Heart right ventricle (tissue), 16 donors: ENCODE measurements at places on chromosomes 2 and 18. TPM values are rescaled to one million over a fixed set of nuclear protein-coding genes. Genes with fewer than 3 reads are reported as not detected.

GRCh38 chr2:231321556-231322334, 73.8 kb upstream of the B3GNT7 start:
- H3K4me3 ChIP-seq = no peak overlapping the region
- H3K36me3 ChIP-seq = no peaks in the 10 kb centered on the region
- peak overlapping the region; percentile 25 for H3K27ac ChIP-seq

GRCh38 chr2:18244845-18245244, 315.6 kb downstream of the RDH14 start:
- H3K4me1 ChIP-seq = no peaks in the 10 kb centered on the region
- no peaks in the 10 kb centered on the region for H3K36me3 ChIP-seq
- no peak overlapping the region for H3K4me3 ChIP-seq
- DNase-seq = no peak
- no peaks in the 10 kb centered on the region for H3K27me3 ChIP-seq
- H3K27ac ChIP-seq = no peak overlapping the region

DNA sequence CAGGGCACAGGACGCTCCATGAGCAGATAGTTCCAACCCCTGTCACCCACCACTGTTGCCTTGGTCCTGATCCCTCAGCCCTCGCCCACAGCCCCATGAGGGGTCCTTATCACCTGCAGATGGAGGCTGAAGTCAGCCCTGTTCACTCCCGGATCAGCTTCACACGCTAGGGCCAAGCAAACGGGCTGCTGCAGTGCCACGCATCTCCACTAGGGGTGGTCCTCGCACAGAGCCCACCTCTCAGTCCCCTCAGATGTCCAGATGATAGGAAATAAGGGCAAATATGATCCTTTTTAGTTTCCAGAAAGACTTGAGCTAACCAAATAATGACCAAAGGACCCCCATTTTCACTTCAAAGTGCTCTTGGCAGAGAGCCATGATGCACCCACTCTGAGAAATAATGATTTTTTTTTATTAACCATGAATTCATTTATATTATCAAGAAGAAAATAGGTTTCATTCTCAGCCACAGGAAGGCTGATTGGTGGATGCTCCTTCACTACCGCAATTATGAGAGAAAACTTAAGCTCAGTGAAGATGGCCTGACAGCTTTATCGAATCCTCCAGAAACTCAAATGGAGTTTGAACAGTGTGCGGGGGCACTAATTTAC, 71.9 kb upstream of the KLHL29 start:
- H3K4me3 ChIP-seq = no peak overlapping the region
- no peak overlapping the region for H3K27ac ChIP-seq
- peaks cover 8% of the 10 kb centered on the region for H3K27me3 ChIP-seq
- no peaks in the 10 kb centered on the region for H3K36me3 ChIP-seq

GRCh38 chr2:176931588-176932563, 280.7 kb upstream of the HNRNPA3 start:
- peaks cover 8% of the 10 kb centered on the region for H3K27me3 ChIP-seq
- DNase-seq = no peak
- H3K27ac ChIP-seq = no peak overlapping the region
- no peaks in the 10 kb centered on the region for H3K36me3 ChIP-seq

GRCh38 chr2:136538489-136538888, 226.9 kb upstream of the THSD7B start:
- no peak overlapping the region for H3K4me3 ChIP-seq
- peak; percentile 29 for DNase-seq
- H3K36me3 ChIP-seq = no peaks in the 10 kb centered on the region
- H3K27me3 ChIP-seq = no peaks in the 10 kb centered on the region
- H3K27ac ChIP-seq = no peak overlapping the region
- no peaks in the 10 kb centered on the region for H3K4me1 ChIP-seq

Gene EFHD1
- 18.1 TPM for total RNA-seq

Gene UGT1A10
- total RNA-seq = not detected
